ENCODE measurements at places on chromosomes 16 and 17.

DNA sequence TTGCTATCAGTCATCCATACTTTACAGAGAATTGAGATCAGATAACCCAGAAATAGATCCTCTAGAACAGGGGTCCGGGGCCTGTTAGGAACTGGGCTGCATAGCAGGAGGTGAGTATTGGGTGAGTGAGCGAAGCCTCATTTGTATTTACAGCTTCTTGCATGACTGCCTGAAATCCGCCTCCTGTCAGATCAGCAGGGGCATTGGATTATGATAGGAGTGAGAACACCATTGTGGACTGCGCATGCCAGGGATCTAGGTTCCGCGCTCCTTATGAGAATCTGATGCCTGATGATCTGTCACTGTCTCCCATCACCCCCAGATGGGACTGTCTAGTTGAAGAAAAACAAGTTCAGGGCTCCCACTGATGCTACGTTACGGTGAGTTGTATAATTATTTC lies 13.0 kb upstream of the SCIMP start:
- DNase-seq = no peak
- no peaks in the 10 kb centered on the region for H3K27me3 ChIP-seq
- no peak overlapping the region for H3K27ac ChIP-seq
- H3K4me1 ChIP-seq = no peaks in the 10 kb centered on the region

DNA sequence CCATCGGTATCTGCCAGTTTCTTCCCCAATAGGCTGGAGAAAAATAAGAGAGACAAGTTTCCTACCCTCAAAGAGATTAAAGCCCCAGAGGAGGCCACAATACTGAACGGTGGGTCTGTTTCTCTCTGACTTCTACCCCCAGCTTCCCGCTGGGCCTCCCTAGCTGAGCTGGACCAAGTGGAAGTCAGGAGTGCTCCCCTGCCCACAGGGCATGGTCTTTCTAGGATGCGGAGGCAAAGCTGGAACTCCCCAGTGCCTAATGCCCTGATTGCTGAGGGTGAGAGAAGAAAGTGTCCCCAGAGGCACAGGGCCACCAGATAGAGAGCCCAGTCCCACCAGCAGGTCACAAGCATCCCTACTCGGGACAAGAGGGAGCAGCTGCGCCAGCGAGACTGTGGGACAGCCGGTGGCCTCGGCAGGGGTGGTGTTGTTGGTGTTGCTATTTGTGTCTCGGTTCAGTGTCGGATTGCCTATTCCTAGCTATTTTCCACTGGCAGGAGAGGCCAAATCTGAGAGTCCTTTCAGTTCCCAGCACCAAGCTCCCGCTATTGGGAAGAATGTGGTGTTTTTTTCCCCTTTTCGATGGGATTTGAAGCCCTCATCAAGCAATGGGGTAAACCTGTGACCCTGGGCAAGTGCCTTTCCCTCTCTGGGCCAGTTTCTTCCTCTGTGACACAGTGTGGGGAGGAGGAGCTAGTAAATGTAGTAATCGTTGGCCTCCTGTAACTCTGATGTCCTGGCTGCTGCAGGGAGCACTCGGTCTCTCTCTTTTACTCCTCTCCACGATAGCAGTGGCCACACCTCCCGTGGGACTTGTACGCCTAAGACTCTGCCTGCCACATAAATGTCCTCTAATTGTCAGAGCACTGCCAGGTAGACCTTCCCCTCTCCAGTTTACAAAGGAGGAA lies 22.5 kb upstream of the TBX2 start:
- H3K4me1 ChIP-seq = peaks cover 7% of the 10 kb centered on the region
- H3K36me3 ChIP-seq = no peaks in the 10 kb centered on the region
- H3K27me3 ChIP-seq = no peaks in the 10 kb centered on the region

- H3K27ac ChIP-seq = no peak overlapping the region
- H3K4me3 ChIP-seq = no peak overlapping the region
- H3K27me3 ChIP-seq = no peaks in the 10 kb centered on the region
- H3K4me1 ChIP-seq = peaks cover 14% of the 10 kb centered on the region
- H3K36me3 ChIP-seq = no peaks in the 10 kb centered on the region
These were observed 59.8 kb downstream of the ADCY9 start for GRCh38 chr16:4056161-4057105.

DNA sequence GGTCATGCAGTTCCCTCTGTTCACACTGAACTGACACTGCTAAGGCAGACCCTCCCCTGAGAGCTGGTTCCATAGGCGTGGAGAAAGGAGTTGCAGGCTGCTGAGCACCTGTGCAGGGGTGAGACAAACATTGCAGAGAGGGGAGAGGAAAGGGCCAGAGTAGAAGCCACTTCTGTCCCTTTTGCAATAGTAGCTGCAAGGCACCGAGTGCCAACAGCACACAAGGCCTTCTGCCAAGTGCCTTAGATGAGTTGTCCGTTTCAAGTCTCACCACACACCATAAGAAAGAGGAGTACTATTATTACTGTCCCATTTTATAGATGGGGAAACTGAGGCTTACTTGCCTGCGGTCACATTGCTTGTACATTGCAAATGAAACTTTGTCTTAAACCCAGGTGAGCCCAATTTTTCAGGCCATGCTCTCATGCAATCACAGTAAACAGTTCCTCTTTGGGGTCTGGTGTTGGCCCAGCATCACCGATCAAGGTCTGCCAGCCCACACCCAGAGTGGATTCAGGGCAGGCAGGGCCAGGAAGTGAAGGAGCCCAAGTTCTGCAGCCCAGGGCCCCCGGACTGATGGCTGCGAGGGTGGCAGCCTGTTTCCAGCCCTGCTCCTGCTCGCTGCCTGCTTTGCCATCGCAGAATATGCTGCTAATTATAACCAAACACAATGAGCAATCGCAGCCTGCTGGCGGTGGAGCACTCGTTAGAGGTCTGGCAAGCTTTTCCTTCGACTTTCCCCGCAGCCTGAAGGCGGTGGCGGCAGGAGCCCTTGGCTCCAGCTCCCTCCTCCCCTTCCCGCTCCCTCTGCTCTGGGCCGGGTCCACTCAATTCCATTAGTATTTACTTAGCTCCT lies 36.8 kb upstream of the DYNLL2 start:
- no peaks in the 10 kb centered on the region for H3K36me3 ChIP-seq
- H3K4me3 ChIP-seq = no peak overlapping the region
- DNase-seq = no peak

- H3K4me1 ChIP-seq = no peaks in the 10 kb centered on the region
- DNase-seq = no peak
- H3K27ac ChIP-seq = no peak overlapping the region
- H3K27me3 ChIP-seq = no peaks in the 10 kb centered on the region
- H3K36me3 ChIP-seq = no peaks in the 10 kb centered on the region
- H3K4me3 ChIP-seq = no peak overlapping the region
These were observed 37.7 kb upstream of the RHBDL3 start for GRCh38 chr17:32227910-32228309.

DNA sequence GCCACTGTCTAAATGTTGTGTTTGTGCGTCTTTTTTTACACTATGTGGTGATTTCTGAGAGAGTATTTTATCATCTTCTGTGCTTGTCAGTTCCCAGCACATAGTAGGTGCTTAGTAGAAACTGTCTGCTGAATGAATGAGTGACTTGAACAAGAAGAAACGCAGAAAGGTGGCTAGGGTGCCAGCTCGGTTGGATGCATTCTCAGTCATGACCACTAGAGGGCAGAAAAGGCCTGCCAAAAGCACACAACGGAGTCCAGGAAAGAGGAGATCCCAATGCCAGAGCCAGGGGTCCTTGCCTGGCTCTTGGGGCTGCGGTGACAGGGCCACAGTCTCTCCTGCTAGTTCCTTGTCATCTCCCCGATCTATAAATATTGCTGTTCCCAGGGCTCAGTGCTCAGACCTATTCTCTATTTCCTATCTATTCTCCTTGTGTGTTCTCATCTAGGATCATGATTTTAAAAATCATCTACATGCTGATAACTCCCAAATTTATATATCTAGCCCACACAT lies 57.3 kb upstream of the CCL1 start:
- DNase-seq = peak; percentile 7
- H3K27ac ChIP-seq = no peak overlapping the region

GRCh38 chr17:41777157-41777573 lies 9.3 kb downstream of the JUP start:
- H3K4me3 ChIP-seq = no peak overlapping the region
- no peaks in the 10 kb centered on the region for H3K27me3 ChIP-seq
- no peak for DNase-seq
- H3K36me3 ChIP-seq = peaks cover 5% of the 10 kb centered on the region
- peak overlapping the region; percentile 71 for H3K27ac ChIP-seq

DNA sequence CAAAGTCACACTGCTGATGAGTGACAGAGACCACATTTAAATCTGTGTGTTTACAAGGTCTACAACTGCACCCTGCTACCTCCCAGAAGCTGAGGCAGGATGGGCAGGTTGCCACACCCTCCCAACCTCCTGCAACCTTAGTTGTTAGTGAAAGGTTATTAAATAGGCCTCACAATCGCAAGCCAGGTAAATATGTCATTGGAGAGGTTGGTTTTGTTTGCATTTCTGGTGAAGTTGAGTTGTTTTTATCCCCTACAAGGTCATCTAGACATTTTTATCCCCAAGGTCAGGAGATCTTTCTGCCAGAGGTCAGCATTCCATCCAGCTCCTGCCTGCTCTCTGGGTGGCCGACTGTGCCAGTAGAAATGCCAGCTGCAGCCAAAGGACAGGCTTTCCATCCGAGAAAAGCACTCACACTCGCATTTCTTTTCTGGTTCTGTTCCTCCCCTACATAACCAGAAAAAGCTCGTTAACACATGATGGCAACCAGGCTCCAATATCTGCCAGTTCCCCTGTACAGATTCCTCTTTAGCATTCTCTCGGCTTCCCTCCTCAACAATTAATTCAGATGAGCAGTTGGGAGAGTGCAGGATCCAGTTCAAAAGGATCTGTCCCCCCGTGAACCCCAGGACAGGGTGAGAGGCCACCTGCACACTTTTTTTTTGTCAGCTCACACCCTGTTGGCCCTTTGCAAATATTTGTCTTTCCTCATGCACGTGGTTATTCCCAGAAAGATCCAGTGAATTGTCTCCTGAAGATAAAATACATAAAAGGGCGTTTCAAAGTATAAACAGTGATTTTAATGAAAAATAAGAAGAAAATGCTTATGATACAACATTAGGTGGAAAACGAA lies 562.8 kb downstream of the MAF start:
- no peaks in the 10 kb centered on the region for H3K27me3 ChIP-seq
- no peak overlapping the region for H3K27ac ChIP-seq
- no peak for DNase-seq

DNA sequence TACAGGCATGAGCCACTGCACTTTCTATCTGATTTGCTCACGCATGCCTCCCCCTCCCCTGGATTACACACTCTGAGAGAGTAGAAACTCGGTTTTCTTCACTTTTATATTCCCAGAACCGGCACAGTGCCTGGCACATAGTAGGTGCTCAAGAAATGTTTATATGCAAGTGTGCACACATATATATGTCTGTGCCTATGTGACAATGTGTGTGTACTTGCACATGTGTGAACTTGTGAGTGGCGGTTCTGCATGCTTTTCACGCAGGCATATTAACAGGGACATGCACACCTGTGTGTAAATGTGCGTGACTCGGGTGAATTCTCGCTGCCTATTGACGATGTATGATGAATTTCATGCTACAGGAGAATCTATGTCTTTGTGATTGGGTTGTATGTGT lies 22.1 kb upstream of the IL21R start:
- no peak overlapping the region for H3K4me3 ChIP-seq
- no peaks in the 10 kb centered on the region for H3K27me3 ChIP-seq
- H3K36me3 ChIP-seq = no peaks in the 10 kb centered on the region
- no peak for DNase-seq

- H3K27me3 ChIP-seq = no peaks in the 10 kb centered on the region
- no peak for DNase-seq
- no peaks in the 10 kb centered on the region for H3K36me3 ChIP-seq
- no peak overlapping the region for H3K4me3 ChIP-seq
- peaks cover 6% of the 10 kb centered on the region for H3K4me1 ChIP-seq
These were observed 79.4 kb upstream of the KSR1 start for GRCh38 chr17:27376637-27377547.

GRCh38 chr17:75238684-75239191 lies 22.7 kb downstream of the GGA3 start:
- no peaks in the 10 kb centered on the region for H3K27me3 ChIP-seq
- peaks cover 83% of the 10 kb centered on the region for H3K36me3 ChIP-seq
- H3K4me1 ChIP-seq = no peaks in the 10 kb centered on the region

GRCh38 chr16:85069171-85069570 lies 41.6 kb downstream of the KIAA0513 start:
- peaks cover 23% of the 10 kb centered on the region for H3K36me3 ChIP-seq
- DNase-seq = no peak
- H3K27ac ChIP-seq = no peak overlapping the region
- H3K4me3 ChIP-seq = no peak overlapping the region

DNA sequence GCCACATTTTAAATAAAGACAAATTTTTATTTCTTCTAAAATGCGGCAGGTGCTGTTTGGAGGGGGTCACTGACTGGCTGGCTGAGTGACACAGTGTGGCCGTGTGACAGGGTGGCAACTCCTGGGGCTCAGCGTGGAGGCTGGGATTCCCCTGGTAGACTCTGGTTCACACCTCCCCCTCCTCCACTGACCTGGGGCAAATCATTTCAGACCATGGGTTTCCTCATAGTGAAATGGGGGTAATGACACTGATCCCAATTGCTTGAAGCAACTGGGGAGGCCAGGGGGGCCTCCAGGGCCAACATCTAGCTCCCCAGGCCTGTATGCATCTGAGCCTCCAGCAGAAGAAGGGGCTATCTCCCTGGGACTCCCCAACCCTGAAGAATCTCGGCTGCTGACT lies 6.6 kb downstream of the HSD11B2 start:
- H3K4me1 ChIP-seq = no peaks in the 10 kb centered on the region
- DNase-seq = no peak

- no peak for DNase-seq
- H3K4me1 ChIP-seq = peaks cover 42% of the 10 kb centered on the region
- H3K4me3 ChIP-seq = peak overlapping the region; percentile 26
These were observed 3.0 kb downstream of the UBALD2 start for GRCh38 chr17:76268015-76268749.

GRCh38 chr17:57424273-57424672 lies 167.9 kb downstream of the MSI2 start:
- no peaks in the 10 kb centered on the region for H3K27me3 ChIP-seq
- no peak for DNase-seq
- no peak overlapping the region for H3K27ac ChIP-seq
- no peak overlapping the region for H3K4me3 ChIP-seq
- no peaks in the 10 kb centered on the region for H3K36me3 ChIP-seq

DNA sequence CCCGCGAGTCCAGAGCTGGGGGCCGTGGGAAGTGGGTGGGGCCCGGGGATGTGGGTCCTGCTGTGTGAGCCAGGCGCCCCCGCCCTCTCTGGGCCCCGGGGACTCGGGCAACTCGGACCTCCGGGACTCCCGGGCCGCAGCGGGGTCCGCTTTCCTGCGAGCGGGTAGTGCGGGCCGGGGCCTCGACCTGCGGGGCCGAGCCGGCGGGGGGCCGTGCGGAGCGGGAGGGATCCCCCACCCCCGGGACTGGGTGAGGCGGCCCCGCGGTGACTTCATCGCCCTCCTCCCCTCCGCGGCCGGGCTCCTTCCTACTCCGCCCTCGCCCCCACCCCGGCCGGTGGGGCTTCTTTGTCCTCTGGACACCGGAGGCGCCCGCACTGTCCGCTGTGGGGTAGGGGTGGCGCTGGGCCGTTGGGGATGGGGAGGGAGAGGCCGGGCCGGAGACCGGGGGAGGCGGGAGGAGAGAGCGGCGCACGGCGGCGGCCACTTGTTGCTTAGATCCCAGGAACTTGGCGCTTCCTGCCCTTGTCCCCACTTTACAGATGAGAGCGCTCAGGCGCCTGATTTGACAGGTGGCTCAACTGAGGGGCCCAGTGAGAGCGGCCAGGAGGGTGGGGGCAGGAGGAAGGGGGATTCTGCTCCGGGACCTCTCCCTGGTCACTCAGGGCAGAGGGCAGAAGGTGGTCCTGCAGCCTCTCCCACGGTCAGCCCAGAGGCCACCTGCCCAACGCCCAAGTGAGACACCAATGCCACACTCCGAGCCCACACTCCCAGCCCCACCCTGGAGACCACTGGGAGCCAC lies 874 bp downstream of the CMTM3 start:
- H3K4me1 ChIP-seq = peaks cover 9% of the 10 kb centered on the region
- no peak for DNase-seq
- no peaks in the 10 kb centered on the region for H3K27me3 ChIP-seq
- peak overlapping the region; percentile 80 for H3K27ac ChIP-seq
- peak overlapping the region; percentile 90 for H3K4me3 ChIP-seq

Measured in thoracic aorta (tissue), 2 donors.